Activated naive CD8-positive, alpha-beta T cell treated with anti-CD3 and anti-CD28 coated beads, Interleukin-2, amount 50 U/mL, for 16 hours (primary cell): ENCODE measurements at places on chromosomes 16 and 17.

DNA sequence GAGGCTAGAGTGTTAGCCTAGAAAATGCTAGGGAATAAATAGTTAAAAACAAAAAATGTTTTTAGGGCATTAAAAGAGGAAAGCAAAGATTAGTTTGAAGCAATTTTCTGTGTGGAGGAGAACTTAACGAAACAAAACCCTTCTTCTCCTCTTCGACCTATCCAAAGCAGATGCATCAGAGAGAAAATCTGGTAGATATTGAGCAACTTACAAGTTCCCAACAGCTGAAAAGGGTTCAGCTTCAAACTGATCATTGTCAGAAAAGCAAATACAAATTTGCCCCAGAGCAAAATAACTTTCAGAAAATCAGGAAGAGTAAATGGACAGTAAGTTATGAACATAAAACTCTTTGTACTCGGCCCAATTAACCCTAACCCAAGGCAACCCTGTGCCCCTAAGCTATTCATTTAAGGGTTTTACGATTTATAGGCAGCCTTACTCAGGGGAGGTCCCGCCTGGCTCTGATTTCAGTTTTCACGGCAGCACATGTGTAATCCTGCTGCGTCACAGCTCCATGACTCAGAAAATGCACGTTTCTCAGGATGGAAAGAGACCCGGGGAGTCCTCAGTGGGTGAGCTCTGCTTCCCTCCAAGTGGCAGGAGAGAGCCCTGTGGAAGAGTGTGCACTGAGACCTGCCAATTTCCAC, 405.7 kb upstream of the SALL1 start:
- DNase-seq, result no peak

DNA sequence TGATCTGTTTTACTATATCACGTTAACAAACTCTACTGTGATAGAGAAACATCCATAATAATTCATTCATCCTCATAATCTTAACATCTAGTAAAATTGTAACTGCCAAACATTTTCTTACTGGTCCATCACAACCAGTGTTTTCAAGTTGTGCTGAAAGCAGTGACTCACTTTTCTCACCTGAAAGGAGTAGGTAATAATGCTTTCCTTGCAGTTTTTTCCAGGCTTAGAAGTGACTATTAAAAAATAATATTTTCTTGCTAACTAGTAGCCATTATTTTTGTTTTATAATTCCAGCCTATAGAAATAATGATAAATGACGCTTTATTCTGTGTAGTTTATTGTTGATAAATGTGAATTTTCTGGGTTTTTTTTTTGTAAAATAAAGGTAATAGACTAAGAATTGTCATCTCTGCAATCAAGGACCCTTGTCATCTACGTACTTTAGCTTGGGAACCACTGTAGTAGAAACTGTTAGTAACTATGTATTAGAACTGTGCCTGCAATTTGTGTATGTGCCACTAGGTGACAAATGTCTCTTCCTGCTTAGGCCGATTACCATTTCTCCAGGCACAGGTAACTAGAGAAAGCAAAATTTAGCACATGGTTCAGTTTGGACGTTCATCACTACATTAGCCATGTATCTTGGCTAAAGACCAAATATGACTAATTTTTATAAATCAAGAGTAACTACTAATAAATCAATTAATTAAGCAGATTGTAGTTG, 409.4 kb upstream of the ERCC4 start:
- DNase-seq, result no peak

DNA sequence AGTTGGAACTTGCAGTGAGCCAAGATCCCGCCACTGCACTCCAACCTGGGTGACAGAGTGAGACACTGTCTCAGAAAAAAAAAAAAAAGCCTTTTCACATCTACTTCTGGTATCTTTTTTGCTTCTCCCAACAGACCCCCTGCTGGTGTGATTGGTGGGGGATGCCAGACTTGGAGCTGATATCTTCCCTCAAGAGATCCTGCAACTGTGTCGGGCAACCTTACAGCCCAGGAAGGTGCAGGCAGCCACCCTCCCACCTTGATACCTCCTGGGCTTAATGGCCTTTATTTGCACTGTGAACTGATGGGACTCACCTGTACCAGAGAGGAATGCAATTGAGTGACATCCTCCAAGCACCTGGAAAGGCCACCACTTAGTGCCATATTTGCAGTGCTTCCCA, 142.3 kb downstream of the RGS9 start:
- no peak for DNase-seq

DNA sequence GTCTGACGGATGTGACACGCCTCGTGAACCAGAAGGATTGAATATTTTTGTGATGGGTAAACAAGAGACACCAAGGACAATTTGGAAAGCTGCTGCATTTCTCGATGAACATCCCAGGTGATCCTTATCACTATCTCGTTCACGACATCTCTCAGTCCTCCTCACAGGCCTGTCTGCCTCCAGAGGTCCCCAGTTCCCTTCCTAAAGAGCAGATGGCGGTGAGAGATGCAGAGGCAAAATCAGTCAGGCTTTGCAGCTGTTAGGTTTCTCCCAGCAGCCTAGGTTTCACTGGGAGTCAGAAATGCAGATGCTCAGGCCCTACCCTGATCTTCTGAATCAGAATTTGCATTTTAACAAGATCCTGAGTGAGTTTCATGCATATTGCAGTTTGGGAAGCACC, 23.6 kb downstream of the SCPEP1 start:
- no peak for DNase-seq

GRCh38 chr17:17469358-17469757, 7.4 kb upstream of the MED9 start:
- DNase-seq, result no peak

DNA sequence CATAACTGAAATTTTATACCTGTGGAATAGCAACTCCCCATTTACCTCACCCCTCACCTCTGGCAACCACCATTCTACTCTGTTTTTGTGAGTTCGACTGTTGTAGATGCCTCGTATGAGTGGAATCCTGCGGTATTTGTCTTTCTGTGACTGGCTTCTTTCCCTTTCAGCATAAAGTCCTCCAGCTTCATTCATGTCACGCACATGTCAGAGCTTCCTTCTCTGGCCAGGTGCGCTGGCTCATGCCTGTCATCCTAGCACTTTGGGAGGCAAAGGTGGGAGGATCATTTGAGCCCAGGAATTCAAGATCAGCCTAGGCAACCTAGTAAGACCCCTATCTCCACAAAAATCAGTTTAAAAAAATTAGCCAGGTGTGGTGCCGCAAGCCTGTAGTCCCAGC, 278.4 kb downstream of the PARN start:
- DNase-seq, result no peak

GRCh38 chr16:27174798-27175197, 28.5 kb upstream of the KDM8 start:
- no peak for DNase-seq

DNA sequence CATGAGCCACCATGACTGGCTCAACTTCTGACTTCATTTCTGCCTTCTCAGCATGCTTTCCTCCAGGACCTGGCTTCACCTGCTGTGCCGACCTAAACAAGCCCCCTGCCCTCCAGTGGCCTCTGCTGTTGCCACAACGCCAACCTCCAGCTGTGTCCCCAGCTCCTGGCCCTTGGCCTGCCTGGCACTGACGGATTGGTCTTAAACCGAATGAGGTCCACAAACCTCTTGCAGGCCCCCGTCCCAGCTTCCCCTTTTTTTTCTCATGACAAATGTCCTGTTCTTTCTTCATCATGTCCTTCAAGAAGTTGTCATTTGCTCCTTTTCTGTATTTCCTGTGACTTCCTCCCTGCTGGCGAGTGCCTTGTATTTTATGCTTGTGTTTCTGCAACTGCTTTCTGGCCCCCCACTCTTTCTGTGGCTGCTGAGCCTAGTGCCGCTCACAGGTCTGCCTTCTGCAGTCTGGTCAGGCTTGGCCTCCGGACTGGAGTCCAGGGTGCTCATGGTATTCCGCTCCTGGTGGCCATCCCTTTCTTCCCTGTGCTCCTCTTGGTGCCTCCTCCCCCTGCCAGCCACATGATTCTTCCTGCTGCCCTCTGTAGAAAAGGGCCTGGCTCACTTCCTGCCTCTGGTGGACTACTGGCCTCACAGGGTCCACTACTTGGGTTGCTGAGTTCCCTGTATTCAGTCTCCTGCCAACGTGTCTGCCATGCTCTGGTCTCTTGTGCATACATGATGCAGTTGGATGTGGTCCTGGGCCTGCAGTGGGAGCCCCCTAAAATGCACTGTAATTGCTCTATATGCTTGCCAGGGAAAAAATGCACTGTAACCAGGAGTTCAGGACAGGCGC, 2.9 kb downstream of the ATP6V0C start:
- DNase-seq, result no peak
